ENCODE measurements at places on chromosomes 11 and 22. TPM values are rescaled to one million over a fixed set of nuclear protein-coding genes. Genes with fewer than 3 reads are reported as not detected.

Gene DRD4
- total RNA-seq = not detected

Gene HTR3A
- total RNA-seq = not detected

Gene CCDC81
- 0.37 TPM for total RNA-seq

Gene BBS1
- 20.9 TPM for total RNA-seq

Gene KCNK4
- not detected for total RNA-seq

Gene STK33
- 2.4 TPM for total RNA-seq

Gene PATE3
- total RNA-seq = not detected

Gene NLRP14
- total RNA-seq = 0.07 TPM

Gene FGF4
- not detected for total RNA-seq

Gene RFPL1
- total RNA-seq = not detected

Gene HBE1
- total RNA-seq = not detected

Gene KRTAP5-1
- not detected for total RNA-seq

Gene FAM180B
- total RNA-seq = not detected

Gene RIBC2
- total RNA-seq = 0.46 TPM

Gene TMEM80
- 18.9 TPM for total RNA-seq

Gene CHRNA10
- not detected for total RNA-seq

Gene FZD4
- total RNA-seq = 0.33 TPM

Gene MPZL3
- 16.5 TPM for total RNA-seq

Gene OR52E4
- total RNA-seq = not detected

Gene CARNS1
- total RNA-seq = not detected

Gene TNNT3
- 0.98 TPM for total RNA-seq

Gene TMPRSS5
- not detected for total RNA-seq

Gene PATE2
- total RNA-seq = not detected

Gene SLC5A12
- not detected for total RNA-seq

Gene DDIAS
- total RNA-seq = 8.7 TPM

Gene ROBO4
- not detected for total RNA-seq

Gene RBM4
- total RNA-seq = 102 TPM

Gene YPEL4
- total RNA-seq = not detected

Gene ANKRD13D
- total RNA-seq = 47.8 TPM

Gene CASTOR1
- 32.7 TPM for total RNA-seq

Gene RAB30
- total RNA-seq = 5.1 TPM

Gene MACROD1
- 21.0 TPM for total RNA-seq

Gene PHRF1
- 26.3 TPM for total RNA-seq

Gene ZBTB16
- 5.1 TPM for total RNA-seq

Gene ABTB2
- total RNA-seq = 3.3 TPM

Gene APOA1
- total RNA-seq = not detected

Gene MAPK8IP2
- 0.65 TPM for total RNA-seq

Gene PHETA2
- total RNA-seq = 1.7 TPM

Gene GP1BB
- 15.0 TPM for total RNA-seq

Gene CHADL
- 3.9 TPM for total RNA-seq

Gene CBX7
- 0.21 TPM for total RNA-seq

Gene AKIP1
- total RNA-seq = 32.7 TPM

Gene CRYAB
- total RNA-seq = 16.6 TPM

Gene TYR
- total RNA-seq = not detected

Gene CD3E
- not detected for total RNA-seq

Gene MGAT3
- 0.85 TPM for total RNA-seq

Gene APOL4
- total RNA-seq = 0.65 TPM

Gene C11orf16
- not detected for total RNA-seq

Gene HTATIP2
- 38.3 TPM for total RNA-seq

Gene CNTF
- total RNA-seq = 0.23 TPM

Gene WT1
- total RNA-seq = not detected

Gene C11orf65
- 1.4 TPM for total RNA-seq

Measured in airway epithelial cell (primary cell).